ENCODE measurements at places on chromosomes 13 and 19. TPM values are rescaled to one million over a fixed set of nuclear protein-coding genes. Genes with fewer than 3 reads are reported as not detected.

The PCDH9 gene
- not detected for total RNA-seq

The PLIN4 gene
- total RNA-seq, result 0.17 TPM

- no peak for DNase-seq
These were observed 76.1 kb downstream of the KL start for GRCh38 chr13:33092073-33092987.

DNA sequence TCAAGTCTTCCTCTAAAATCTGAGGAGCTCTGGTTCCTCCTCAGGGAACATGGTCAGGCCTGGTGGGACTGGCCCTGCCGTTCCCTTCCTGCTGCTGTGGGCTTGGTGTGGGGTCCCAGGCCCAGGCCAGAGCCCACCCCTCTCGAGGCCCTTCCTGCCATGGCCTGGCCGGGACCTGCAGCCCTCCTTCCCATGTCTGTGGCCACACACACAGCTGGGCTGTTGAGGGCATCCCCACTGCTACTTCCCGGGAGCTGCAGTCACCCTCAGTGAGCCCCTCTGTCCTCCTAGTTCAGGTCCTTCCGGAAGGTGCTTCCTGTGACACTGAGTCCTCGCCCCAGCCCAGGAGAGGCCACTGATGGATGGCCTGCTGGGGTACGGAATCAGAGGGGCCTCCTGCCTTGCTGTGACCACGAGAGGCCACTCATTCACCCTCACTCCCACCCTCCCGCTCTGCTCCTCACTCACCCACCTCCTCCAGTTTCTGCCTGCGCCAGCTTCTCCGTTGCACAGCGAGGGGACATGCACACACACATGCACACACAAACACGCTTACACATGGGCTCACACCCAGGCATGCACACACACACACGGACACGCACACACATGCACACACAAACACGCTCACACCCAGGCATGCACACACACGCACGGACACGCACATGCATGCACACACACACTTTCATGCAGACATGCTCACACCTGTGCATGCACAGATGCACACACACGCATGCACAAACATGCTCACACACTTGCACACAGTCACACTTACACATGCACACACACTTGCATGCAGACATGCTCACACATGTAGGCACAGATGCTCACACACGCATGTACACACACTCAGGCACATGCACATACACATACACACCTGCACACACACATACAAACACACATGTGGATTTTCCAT is 7.3 kb upstream of the MCF2L start:
- no peak for DNase-seq

- no peak for DNase-seq
These were observed 8.6 kb downstream of the COX6B1 start for GRCh38 chr19:35656700-35657099.

- DNase-seq, result no peak
These were observed 21.5 kb upstream of the OXGR1 start for GRCh38 chr13:97015661-97016350.

GRCh38 chr13:95191821-95192563 is 109.3 kb downstream of the ABCC4 start:
- peak; percentile 59 for DNase-seq

DNA sequence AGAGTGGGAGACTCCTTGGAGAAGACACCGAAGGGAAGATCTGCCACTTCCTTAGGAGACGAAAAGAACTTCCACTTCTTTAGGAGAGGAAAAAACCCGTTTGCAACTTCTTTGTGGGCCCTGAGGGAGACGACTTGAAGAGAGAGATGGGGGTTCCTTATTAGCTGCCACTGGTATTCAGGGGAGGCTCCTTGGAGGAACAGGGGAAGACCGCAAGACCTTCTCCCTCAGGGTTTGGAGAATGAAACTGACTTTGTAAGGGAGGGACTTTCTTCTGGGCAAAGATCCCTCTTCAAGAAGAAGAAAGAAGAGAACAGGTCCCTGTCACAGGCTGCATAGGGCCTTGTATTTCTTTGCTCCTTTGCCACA is 416 bp downstream of the BCKDHA start:
- no peak for DNase-seq

DNA sequence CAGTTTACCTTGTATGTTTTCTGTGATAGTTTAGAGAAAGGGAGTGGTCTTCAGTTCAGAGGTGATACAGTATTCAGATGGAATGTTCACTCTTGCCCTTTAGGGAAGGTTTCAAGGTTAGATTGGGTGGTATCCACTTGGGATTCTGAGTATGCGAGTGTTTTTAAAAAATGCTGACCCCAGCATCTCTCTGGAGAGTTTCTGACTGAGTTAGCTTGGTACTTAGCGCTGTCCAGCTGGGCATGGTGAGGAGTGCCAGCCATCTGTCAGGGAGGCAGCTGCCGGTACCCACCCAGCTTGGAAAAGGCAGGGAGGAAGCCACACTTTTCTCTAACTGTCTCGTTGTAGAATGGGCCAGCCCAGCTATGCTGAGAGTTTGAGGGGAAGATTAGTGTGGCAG is 63.3 kb downstream of the ARHGEF7 start:
- no peak for DNase-seq
